Activated CD4-positive, CD25-positive, alpha-beta regulatory T cell treated with anti-CD3 and anti-CD28 coated beads, Interleukin-2, amount 50 U/mL, for 16 hours (primary cell): ENCODE measurements at places on chromosomes 7 and 10.

DNA sequence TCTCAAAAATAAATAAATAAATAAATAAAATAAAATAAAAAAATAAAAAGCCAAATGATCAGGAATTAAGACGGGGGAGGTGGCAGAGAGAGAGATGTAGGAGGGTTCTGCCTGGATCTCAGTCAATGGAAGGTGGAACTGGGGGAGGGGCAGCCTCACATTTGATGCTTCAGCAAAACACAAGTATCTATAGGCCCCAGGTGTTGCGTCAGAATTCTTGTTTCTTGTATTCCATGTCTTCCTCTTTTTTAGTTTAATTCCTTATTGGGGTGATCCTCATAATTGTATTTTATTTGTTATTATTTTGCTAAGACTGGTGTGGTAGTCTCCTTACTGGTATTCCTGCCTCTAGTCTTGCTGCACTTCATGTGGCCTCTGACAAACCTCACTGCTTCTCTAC lies 41.4 kb upstream of the SMARCD3 start:
- DNase-seq = no peak

GRCh38 chr10:74432841-74433594 lies 282.0 kb downstream of the ADK start:
- DNase-seq = no peak

DNA sequence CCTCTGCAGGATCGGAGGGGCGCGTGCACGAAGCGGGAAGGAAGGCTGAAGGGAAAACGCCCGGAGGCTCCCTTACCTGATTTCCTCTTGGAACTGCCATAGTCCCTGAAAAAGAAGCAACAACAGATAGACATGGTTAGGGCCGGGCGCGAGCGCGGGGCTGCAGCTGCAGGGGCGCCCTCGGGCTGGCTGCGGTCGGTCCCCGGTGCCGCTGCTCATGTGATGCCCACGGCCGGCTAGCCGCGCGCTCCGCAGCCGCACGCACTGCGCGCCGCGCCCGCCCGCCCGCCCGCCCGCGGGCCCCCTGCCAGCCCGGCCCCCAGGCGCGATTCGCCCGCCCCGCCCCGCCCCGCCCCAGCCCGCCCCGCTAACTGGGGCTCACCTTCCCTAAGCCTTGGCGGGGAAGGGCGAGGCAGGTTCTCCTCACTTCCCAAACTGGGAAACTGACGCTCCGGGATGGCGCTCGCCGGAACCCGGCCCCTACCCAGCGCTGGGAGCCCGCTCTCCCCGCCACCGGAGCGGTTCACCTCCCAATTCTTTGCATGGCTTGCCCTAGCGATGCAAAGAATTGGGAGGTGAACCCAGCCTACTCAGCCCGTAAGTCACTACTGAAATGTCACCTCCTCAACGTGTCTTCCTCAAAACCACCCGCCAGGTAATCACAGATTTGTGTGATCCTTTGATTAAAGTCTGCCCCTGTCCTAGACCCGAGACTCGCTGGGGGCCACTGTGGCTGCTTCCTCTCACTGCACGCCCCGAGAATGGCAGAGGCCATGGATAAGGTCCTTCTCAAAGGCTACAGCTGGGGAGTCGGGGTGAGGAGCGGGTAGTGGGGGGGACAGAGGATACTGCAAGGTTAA lies 162.2 kb downstream of the SH3PXD2A start:
- no peak for DNase-seq

GRCh38 chr7:291373-292092 lies 1.6 kb downstream of the FOXL3 start:
- DNase-seq = no peak

DNA sequence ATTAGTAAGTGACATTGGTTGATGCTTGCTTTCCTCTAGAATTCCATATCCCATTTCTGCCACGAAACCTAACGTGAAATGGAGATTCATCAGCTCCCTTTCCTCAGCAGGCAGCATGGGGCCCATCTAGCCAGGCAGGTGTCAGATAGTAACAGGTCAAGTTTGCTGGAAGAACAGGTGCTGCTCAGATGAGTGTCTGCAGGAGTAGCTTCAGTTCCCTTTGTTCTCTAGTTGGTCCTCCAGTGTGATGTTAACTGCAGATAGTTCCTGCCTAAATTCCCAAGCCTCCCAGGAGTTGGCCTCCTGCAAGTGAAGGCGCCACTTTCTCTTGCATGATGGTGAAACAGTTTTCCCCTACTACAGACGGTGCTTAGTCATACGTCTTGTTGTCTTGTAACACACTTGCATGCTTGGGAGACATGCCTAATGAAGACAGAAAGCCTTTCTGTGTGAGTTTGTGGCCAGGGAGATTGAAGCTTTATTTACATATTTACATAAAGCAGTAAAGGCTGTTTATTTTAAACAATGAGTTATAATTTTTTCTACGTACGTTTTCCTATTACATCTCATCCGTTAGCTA lies 175.4 kb downstream of the CHN2 start:
- DNase-seq = no peak

DNA sequence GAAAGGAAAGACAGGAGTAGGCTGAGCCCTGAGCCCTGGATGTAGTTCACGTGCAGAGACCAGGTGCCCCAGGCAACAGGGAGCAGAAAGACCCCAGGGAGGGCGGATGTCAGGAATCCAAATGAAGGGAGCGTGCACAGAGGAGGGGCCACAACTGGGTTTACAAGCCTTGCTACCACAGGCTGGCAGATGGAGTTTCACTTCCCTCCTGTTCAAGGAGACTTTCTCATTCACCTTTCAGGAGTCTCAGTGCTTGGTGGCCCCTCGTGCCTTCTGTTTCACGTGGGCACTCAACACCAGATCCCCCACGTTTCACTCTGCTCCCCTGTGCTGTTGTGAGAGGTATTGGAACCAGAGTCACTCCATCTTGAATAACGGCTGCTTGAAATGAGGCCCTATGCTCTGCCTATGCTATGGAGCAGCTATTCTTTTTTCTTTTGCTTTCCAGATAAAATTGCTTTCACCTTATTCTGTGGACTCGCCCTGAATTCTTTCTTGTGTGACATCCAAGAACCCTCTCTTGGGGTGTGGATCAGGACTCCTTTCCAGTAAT lies 601.4 kb upstream of the IGFBP3 start:
- DNase-seq = no peak

DNA sequence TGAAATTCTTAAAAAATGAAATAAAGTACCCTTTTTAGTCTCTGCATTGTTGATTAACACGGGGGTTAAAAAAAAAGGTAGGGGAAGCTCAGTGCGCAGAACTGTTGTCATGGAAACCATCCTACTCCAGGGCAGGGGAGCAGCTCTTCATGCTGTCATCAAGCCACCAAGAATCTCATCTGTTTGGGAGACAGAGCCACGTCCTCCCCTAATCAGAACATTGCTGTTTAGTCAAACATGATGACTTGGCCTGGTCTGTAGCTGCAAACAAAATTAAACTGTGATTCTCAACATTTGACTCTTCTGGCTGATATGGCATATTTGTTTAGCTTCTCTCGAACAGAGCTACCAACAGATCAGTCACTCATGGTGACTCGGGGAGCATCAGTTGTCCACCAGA lies 254.4 kb upstream of the KLF14 start:
- no peak for DNase-seq
